ENCODE measurements at places on chromosomes 13 and 19. TPM values are rescaled to one million over a fixed set of nuclear protein-coding genes. Genes with fewer than 3 reads are reported as not detected.
A peak's percentile ranks its signal among the peaks of the same experiment; 100 is the strongest.

DNA sequence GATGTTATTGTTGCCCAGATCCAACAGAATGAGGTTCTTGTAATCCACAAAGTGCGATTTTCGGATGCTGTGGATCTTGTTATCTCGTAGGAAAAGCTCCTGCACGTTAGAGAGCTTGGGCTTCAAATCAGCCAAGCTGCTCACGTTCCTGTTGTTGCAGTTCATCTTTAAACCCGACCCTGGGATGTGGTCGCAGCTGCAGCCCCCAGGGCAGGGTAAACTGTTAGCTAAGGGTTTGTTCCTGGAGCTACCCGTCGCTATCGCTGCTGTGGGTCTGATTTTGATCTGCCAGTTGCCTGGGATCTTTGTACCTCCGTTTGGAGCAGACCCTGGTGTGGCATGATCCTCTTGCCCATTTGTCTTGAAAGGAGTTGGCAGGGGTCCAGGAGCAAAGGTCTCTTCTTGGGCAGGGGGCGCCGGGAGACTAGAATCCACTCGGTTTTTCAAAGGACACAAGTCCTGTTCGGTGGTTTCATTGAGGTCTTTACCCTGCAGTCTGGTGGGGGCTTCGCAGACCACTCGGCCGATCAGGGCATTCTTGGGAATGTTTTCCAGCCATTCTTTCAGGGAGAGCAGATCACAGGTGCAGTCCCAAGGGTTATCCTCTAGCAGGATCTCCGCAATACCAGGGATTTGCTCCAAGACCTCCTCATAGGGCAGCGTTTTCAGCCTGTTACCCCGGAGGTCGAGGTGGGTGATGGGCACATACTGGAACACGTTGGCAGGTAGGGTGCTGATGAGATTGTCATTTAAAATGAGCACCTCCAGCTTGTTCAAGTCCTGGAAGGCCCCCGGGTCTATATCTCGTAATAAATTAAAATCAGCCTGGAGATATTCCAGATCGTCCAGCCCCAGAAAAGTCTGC is 1.8 kb downstream of the SLITRK1 start:
- H3K36me3 ChIP-seq, result no peaks in the 10 kb centered on the region
- H3K4me1 ChIP-seq, result no peaks in the 10 kb centered on the region
- H3K27me3 ChIP-seq, result peaks cover 49% of the 10 kb centered on the region
- H3K4me3 ChIP-seq, result no peak overlapping the region
- DNase-seq, result no peak

DNA sequence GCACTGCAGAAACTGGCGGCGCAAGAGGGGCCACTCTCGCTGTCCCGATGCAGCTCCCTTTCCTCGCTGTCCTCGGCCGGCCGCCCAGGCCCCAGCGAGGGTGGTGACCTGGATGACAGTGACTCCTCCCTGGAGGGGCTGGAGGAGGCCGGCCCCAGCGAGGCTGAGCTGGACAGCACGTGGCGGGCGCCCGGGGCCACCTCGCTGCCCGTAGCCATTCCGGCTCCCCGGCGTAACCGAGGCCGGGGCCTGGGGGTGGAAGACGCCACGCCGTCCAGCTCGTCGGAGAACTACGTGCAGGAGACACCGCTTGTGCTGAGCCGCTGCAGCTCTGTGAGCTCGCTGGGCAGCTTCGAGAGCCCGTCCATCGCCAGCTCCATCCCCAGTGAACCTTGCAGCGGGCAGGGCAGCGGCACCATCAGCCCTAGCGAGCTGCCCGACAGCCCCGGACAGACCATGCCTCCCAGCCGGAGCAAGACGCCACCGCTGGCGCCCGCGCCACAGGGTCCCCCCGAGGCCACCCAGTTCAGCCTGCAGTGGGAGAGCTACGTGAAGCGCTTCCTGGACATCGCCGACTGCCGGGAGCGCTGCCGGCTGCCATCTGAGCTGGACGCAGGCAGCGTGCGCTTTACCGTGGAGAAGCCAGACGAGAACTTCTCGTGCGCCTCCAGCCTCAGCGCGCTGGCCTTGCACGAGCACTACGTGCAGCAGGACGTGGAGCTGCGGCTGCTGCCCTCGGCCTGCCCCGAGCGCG is 12.4 kb downstream of the C19orf25 start:
- peaks cover 36% of the 10 kb centered on the region for H3K4me1 ChIP-seq
- H3K36me3 ChIP-seq, result no peaks in the 10 kb centered on the region
- no peak for DNase-seq
- H3K4me3 ChIP-seq, result no peak overlapping the region

GRCh38 chr19:2014131-2014571 is 1.4 kb downstream of the BTBD2 start:
- H3K27me3 ChIP-seq, result no peaks in the 10 kb centered on the region
- no peak overlapping the region for H3K27ac ChIP-seq
- H3K4me3 ChIP-seq, result no peak overlapping the region
- no peak for DNase-seq
- H3K36me3 ChIP-seq, result no peaks in the 10 kb centered on the region
- peaks cover 5% of the 10 kb centered on the region for H3K4me1 ChIP-seq

DNA sequence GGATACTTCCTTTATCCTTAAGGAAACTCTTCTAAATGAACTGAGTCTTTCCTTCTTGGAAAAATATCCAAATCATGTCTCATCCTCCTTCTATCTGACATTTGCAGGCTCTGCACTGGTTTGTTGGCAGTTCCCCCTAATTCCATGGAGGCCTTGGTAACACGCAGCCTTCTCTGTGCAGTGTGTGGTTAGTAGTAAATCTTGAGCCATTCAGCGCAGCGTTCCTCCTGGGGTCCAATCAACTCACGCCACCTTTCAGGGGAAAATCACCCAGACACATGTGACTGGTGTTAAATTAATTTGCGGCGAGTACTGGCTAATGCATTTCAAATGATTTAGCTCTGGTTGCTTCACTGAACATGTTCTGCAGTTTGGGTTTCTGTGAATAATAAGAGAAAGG is 21.0 kb upstream of the CBY2 start:
- no peak overlapping the region for H3K27ac ChIP-seq
- H3K36me3 ChIP-seq, result no peaks in the 10 kb centered on the region
- no peaks in the 10 kb centered on the region for H3K4me1 ChIP-seq

DNA sequence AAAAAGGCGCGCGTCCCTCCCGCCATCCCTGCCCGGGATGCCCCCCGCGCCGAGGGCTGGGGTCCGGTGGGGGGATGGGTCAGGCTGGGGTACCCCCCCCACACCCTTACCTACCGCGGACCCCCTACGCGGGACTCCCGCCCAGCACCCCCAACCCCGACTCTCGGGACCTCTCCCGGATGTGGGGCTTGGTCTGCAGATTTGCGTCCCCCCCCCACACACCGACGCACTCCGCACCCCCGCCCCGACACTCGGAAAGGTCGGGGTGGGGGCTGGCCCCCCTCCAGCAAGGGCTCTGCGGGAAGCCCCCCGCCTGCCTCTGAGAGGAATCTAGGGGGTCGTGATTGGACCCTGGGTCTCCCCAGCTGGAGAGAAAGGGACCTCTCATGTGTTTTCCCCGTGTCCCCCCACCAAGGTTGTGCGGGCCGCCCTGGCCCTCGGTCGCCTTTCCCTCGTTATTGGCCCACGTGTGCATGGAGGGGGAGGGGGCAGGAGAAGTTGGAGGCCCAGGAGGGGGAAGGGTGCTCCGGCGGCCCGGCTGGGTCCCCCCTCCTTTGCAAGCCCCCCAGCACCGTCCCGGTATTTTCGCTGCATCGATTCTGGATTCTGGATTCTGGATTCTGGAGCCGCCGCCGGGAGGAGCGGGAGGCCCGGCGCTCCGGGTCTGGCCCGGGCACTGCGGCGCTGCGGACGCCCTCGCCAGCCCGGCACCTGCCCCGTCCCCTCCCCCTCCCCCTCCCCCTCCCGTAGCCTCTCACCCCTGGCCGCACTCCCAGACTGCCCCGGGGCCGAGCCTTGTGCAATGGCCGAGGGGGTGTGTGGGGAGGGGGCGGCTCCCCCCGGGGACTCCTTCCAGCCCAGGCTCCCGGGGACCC is 607 bp downstream of the NFIC start:
- peak; percentile 85 for DNase-seq
- peak overlapping the region; percentile 78 for H3K4me3 ChIP-seq
- peak overlapping the region; percentile 93 for H3K27ac ChIP-seq
- H3K27me3 ChIP-seq, result no peaks in the 10 kb centered on the region

DNA sequence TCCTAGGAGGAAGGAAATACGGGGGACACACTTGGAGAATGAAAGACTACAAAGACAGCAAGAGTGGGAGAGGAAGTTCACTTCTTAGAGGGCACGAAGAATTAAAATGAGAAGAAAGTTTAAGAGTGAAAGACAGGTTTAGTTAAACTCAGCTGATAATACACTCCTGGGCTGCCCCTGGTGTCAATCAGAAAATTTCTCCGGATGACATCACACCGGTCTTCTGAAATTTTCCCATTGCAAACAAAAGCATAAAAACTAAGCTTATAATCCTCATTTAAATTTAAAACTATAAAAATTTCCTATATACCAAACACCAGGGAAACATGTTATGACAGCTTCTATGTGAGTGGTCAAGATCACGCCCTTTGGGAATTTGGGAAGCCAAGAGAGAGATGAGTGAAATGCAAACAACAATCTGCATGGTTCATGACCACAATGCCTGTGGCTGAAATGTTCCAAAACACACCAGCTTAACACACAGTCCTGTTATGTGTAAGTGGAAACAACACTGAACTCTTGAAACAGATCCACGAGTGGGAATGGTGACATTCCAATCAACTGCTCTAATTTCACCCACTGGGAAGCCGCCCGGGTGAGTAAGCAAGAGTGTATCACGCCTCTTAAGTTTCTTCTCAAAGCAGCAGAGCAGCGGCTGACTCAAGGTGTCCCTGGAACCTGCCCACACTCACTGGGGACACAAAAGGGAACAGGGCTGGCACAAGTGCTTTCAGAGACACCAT is 49.0 kb downstream of the BRD4 start:
- DNase-seq, result no peak
- H3K36me3 ChIP-seq, result no peaks in the 10 kb centered on the region
- H3K4me1 ChIP-seq, result peaks cover 100% of the 10 kb centered on the region
- peak overlapping the region; percentile 65 for H3K27ac ChIP-seq

DNA sequence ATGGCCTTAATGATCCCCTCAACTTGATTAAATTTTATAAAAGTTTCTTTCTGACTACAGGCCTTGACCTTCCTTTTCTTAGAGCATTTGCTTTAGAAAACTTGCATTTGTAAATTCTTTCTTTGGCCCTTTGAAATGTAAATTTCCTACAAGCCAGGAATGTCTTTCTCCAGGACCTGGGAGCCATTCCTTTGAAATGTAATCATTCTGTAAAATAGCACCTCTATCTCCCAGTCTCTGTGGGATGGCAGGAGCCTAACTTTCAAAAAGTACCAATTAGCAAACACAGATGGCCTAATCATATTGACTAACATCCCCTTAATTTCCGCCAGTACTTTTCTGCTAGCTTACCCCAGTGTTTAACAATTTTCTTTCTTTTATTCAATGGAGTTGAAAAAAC is 1394.2 kb upstream of the ATXN8OS start:
- no peaks in the 10 kb centered on the region for H3K27me3 ChIP-seq
- H3K27ac ChIP-seq, result no peak overlapping the region
- no peaks in the 10 kb centered on the region for H3K4me1 ChIP-seq
- H3K36me3 ChIP-seq, result no peaks in the 10 kb centered on the region

DNA sequence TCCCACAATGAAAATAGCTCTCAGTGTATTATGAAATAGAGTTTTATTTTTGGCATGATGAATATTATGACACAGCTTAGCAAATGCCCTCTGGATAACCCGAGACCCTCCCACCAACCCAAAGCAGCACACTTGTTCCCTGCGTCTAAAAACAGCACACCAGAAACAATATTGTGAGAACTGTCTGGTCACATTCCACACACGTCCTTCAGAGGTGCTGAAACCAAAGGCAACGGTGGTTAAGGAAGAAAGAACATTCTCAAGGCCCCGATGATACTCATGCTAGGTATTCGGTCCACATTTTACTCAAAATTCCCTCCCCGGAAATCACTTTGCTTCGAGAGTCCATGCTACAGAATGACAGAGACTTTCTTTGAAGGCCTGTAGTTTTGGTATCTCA is 156.7 kb downstream of the SLC7A1 start:
- DNase-seq, result no peak
- peaks cover 6% of the 10 kb centered on the region for H3K4me1 ChIP-seq
- H3K36me3 ChIP-seq, result no peaks in the 10 kb centered on the region
- H3K4me3 ChIP-seq, result no peak overlapping the region
- no peaks in the 10 kb centered on the region for H3K27me3 ChIP-seq

DNA sequence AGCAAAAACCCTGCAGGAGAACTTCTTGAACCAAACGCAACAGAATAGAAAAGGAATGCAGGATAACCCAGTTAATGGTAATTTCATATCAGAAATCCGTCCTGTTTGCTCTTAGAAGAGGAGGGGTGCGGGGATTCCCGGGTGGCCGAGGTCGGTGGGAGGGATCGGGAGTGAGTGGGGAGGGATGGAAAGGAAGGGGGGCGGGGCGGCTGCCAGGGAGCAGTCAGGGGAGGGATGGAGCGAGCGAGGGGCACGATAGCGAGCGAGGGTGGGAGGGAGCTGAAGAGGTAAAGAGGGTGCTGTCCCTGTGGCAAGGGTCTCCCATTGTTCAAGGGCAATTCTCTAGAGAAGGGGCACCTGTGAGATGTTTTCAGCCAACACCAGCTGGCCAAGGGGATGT is 26.5 kb downstream of the CD177 start:
- H3K27ac ChIP-seq, result no peak overlapping the region
- no peaks in the 10 kb centered on the region for H3K36me3 ChIP-seq
- no peak overlapping the region for H3K4me3 ChIP-seq
- DNase-seq, result no peak

GRCh38 chr13:106496072-106496997 is 39.1 kb downstream of the EFNB2 start:
- H3K27ac ChIP-seq, result peak overlapping the region; percentile 38
- H3K36me3 ChIP-seq, result peaks cover 30% of the 10 kb centered on the region
- peaks cover 11% of the 10 kb centered on the region for H3K4me1 ChIP-seq
- H3K4me3 ChIP-seq, result no peak overlapping the region
- H3K27me3 ChIP-seq, result no peaks in the 10 kb centered on the region
- no peak for DNase-seq

- no peak overlapping the region for H3K27ac ChIP-seq
- no peaks in the 10 kb centered on the region for H3K36me3 ChIP-seq
- no peaks in the 10 kb centered on the region for H3K27me3 ChIP-seq
- H3K4me3 ChIP-seq, result no peak overlapping the region
- peaks cover 6% of the 10 kb centered on the region for H3K4me1 ChIP-seq
These were observed 33.9 kb upstream of the FRY start for GRCh38 chr13:31997641-31998040.

GRCh38 chr19:51456541-51457290 is 1.5 kb downstream of the SIGLEC8 start:
- no peaks in the 10 kb centered on the region for H3K4me1 ChIP-seq
- H3K4me3 ChIP-seq, result no peak overlapping the region
- no peak for DNase-seq
- H3K27me3 ChIP-seq, result peaks cover 5% of the 10 kb centered on the region
- H3K36me3 ChIP-seq, result no peaks in the 10 kb centered on the region

- no peaks in the 10 kb centered on the region for H3K36me3 ChIP-seq
- DNase-seq, result no peak
- H3K4me1 ChIP-seq, result peaks cover 18% of the 10 kb centered on the region
- no peak overlapping the region for H3K4me3 ChIP-seq
- no peaks in the 10 kb centered on the region for H3K27me3 ChIP-seq
- no peak overlapping the region for H3K27ac ChIP-seq
These were observed 211.4 kb downstream of the KCNRG start for GRCh38 chr13:50226515-50227155.

Gene ZNF610
- 2.5 TPM for total RNA-seq

Gene CEACAM7
- total RNA-seq, result not detected

Gene ZNF317
- total RNA-seq, result 28.2 TPM

Gene ZNF728
- 0.96 TPM for total RNA-seq
